ENCODE measurements at places on chromosomes 4 and X.
A peak's percentile ranks its signal among the peaks of the same experiment; 100 is the strongest.

- no peak for DNase-seq
These were observed 102.8 kb upstream of the PCDH18 start for GRCh38 chr4:137635108-137635507.

- DNase-seq = peak; percentile 73
These were observed at the start of gene GPRASP3 for GRCh38 chrX:102720237-102721168. Gene GPRASP3 (plus strand): TSS chrX:102720743. CDS start chrX:102748996, 28,253 bp downstream.

DNA sequence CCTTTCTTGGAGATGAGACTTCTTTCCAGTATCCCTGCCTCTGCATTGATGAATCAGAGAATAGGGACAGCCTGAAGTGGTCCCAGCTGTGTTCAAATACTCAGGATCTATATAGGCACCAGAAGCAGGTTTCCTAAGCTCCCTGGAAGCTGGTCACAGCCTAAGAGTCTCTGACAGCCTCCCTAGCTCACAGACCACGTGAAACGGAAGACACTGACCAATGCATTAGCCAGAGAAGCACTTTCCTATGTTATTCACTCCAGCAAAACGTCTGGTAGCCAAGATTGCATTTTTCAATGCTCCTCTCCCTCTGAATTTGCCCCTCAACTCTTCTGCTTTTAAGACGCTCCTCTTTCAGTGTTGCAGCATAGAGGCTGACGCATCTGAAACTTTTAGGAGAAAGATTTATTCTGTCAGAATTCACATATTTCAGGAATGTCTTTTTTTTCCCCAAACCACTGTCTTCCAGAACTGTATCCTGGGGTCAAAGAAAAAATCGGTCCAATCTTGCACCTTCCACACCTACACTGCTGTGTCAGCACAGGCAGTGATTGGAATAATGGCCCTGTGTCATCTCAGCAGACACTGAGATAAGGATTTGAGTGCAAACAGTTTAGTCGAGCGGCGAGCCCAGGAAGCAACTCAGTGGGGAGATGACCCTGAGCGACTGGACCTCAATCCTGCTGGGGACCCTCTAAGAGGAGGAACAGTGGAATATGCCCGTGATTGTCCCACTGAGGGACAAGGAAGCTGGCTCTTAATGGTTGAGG lies 109.4 kb downstream of the SMIM20 start:
- DNase-seq = no peak

GRCh38 chr4:184408021-184408683 lies 66.2 kb downstream of the IRF2 start:
- DNase-seq = no peak

GRCh38 chr4:60452266-60452665 lies 747.9 kb upstream of the ADGRL3 start:
- DNase-seq = no peak

- DNase-seq = no peak
These were observed 50.0 kb downstream of the CLCN5 start for GRCh38 chrX:49972328-49972860.

- DNase-seq = no peak
These were observed 30.8 kb upstream of the NDUFC1 start for GRCh38 chr4:139333046-139333445.

- no peak for DNase-seq
These were observed 194.7 kb upstream of the LNX1 start for GRCh38 chr4:53785996-53786395.

- no peak for DNase-seq
These were observed 121.7 kb upstream of the MAP3K15 start for GRCh38 chrX:19636980-19637379.

DNA sequence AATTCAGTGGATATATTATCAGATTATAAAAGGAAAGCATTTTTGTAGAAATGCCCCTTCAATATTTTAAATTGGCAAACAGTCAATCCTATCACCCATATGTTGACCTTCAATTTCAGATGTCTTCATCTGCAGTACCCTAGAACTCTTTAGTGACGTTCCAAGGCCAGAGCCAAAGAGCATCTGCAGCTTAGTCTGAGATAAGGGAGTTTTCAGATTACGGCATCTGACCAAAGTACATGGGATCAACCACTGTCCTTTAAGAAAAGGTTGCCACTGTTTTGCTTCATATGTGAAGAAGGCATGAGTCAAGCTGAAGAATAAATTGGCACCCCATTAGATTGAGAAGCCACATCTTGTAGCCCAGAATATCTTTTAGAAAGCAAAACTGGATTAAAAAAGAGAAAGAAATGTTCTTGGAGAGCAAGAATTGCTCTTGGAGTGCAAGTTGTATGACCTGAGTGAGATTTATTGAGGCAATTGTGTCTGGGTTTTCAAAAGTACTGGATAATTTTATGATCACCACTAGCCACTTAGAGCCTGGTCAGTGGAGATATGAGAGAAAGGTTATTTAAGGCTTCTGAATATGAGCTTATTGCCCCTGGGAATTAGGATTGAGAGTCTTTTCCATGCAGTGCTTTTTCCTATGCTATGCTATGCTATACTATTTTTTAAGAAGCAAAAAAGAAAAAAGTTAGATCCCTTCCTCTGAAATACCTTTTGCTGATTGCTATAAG lies 251.9 kb upstream of the NR3C2 start:
- no peak for DNase-seq

- no peak for DNase-seq
These were observed 58.2 kb downstream of the DCX start for GRCh38 chrX:111353793-111354192.

DNA sequence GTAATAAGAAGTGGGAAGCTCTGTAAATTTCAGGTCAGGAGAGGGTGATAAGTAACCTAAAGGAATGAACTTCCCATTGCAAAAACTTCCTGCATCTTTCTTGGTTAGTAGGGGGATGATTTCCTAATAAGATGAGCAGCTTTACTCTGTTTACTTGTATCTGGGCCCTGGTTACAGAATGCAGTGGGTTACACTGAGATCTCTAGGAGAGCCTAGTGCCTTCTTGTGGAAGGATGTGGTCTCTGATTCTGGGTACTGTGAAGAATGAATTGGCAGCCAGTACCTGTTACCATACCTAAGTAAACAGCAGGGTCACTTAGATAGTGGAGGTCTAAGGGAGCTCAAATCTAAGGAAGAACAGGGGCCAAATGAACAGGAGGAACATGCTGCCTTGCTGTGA lies 320.6 kb downstream of the ARHGAP10 start:
- DNase-seq = peak; percentile 28

- DNase-seq = no peak
These were observed 227.9 kb upstream of the ANKRD50 start for GRCh38 chr4:124940387-124940786.

DNA sequence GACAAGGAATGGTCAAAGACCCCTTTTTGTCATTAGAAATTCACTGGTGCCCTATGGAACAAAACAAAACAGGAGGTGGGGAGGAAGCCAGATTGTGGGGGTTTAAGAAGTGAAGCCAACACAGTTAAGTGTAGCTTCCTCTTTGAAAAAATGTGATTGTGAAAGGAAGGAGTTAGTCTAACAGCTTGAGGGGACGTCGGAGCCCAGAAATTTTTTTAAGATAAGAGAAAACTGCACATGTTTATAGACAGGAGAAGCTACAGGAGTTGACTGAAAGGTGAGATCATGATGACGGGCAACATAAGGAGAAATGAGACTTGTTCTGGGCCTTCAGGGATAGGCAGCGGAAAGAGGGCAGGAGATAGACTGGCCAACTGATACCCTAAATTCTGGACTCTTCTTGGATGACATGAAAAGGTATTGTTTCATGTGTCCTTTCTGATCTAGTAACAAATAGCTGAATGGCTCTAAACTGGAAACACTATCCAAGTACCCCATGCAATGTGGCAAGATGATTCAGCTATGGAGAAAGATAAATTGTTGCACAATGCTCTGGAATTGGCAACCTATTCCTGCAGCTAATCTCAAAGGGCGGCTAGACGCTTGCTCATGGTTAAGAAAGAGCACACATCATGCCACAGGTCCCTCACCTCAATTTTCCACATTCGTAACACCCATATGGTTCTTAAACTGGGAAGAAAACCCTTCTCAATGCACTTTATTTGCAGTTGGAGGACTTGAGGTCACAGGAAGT lies 3.7 kb upstream of the HDAC8 start:
- DNase-seq = no peak

DNA sequence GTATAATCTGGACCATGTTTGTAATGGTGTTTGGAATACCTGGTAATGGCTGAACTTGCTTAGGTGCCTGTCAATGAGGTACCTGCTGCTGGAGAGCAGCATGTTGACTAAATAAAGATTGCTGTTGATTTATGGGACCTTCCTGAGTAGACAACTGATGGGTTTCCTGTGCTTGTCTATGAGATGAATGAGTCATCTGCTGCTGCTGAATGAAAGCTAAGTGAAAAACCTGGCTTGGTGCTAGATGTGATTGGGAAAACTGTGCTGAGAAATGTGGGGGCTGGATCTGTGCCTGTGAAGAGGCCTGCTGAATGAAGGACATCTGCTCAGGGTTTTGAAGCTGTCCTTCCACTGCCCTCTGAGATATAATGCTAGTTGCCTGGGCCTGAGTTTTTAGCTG lies 69.6 kb downstream of the WNK3 start:
- DNase-seq = no peak

DNA sequence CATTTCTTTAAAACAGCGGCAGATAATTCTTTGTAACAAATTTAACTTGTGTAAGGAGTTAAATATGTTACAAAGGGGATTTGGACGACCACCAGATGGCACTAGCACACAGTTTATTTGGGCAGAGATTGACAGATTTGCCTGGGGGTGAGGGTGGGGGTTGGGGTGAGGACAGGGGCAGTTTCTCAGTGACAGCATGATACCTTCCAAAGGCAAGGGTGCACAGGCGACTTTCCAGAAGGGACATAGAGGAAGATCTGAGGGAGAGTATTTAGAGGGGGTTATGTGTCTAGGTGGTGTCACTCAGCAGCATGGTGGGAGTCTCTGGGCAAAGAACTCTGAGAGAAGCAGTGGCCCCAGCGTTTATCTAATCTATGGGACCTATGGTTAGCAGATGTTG lies 9.6 kb upstream of the TMA16 start:
- peak; percentile 67 for DNase-seq

- DNase-seq = no peak
These were observed 390.5 kb upstream of the TECRL start for GRCh38 chr4:64799751-64800150.

DNA sequence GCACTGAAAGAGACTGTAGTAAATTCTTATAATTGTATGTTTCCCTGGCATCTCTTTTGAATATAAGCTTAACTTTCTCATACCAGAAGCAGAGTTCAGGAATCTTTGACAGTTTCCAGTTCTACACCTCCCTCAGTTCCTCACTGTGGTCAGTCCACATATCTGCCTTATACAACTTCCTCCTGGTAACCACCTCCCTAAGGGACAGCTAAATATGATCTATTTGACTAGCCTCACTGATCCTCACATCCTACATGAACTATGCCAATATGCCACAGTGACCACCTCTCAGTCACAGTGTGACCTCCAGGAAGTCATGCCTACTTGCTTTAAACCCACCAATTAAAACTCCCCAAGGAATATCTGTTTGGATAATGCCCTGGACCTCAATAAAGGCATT lies 51.6 kb upstream of the HDAC8 start:
- DNase-seq = no peak

GRCh38 chr4:67603310-67604028 lies 44.9 kb downstream of the STAP1 start:
- DNase-seq = no peak

GRCh38 chr4:54226404-54227255 lies 2.5 kb upstream of the PDGFRA start:
- no peak for DNase-seq

DNA sequence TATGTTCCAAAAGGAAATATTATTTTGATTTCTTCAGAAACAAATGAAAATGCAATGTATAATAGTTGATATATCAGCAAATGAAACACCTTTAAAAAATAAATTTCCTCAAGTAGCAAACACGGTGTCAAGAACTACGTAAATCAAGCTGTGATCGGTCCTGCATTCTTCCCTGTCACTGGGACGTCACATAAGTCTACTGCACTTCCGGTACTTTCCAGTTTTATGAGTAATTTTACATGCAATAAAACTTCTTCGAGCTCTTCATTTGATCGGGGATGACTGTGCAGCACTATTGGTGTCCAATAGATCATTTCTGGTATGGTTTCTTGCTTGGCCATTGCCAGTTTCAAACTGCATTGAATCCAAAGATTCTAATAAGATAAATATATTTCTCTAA lies 114.0 kb upstream of the VEGFC start:
- no peak for DNase-seq

- DNase-seq = no peak
These were observed 93.1 kb downstream of the SLC39A8 start for GRCh38 chr4:102252171-102252570.

DNA sequence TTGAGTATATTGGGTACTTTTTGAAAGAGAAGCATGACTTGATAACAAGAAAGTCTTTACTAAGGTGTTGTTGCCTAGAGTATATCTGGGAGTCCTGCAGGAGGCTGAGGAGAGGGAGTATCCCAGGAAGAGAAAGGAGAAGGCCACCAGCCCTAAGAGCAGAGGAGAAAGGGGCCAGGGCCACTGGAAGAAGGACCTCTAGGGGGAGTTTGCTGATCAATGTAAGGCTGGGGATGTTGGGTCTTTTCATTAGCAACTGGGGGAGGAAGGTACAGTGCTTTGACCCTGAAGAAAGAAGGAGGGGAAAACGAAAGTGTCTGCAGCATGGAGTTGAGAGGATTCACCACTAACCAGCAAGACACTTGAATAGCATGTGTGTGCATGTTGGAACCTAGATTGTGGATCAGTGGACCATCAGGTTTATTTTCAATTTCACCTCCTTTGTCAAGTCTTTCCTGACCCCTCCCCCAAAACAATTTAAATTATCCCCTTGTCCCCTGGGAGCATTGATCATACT lies 4.5 kb downstream of the SMIM9 start:
- DNase-seq = no peak

DNA sequence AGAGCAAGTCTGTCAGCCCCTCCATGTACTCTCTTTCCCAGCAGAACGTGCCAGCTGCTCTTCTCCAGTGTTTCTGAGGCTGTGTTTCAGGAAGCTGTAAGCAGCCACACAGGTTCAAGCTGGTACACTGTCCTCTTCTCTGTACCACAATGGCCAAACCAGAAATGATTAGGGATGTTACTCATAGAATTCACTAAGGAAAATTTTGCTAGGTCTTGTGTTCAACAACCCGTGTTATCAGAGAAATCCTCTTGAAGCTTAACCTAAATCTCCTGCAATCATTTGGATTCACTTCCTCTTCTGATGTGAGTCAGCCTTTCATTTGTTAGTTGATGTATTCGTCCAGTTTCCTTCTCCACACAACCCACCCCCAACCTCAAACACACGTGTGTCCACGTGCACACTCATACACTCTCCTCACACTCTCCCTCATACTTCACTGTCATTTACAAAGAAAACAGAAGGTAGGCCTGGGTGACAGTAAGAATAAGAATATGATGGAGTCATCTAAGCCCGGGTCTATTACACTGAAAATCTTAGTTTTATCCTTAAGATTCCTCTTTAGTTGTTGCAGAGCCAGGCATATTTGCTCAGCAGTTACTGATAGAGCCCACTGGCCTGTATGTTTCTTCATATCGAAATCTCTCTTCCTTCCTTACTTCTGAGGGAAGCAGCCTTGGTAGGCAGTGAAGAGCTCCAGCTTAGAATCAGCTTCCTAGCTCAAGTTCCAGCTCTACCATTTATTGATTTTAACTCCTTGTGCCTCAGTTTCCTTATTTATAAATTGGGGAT lies 63.4 kb downstream of the DCUN1D4 start:
- no peak for DNase-seq
